Transverse colon (tissue), 4 donors: ENCODE measurements at places on chromosomes 2 and 18. TPM values are rescaled to one million over a fixed set of nuclear protein-coding genes. Genes with fewer than 3 reads are reported as not detected.

Gene KCNIP3
- total RNA-seq: 2.2 TPM

Gene UGT1A10
- 54.9 TPM for total RNA-seq

DNA sequence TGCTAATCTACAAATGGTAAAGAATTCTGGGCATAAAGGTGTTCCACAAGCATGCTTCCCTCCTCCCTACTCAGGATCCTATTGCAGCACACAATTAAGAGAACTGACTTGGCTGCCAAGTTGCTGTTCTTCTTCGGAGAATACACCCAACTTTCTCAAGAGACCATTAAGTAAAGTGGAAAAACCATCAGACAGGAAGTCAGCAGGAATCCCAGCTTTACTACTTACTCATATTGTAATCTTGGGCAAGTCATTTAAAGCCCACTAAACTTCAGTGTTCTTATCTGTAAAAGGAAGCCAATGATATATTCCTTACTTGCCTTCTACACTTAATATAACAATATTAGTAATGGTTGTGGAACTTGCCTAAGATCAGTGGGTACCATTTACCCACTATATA is 37.8 kb downstream of the PSTPIP2 start:
- no peak overlapping the region for H3K4me3 ChIP-seq
- no peaks in the 10 kb centered on the region for H3K27me3 ChIP-seq
- no peak for DNase-seq
- no peak overlapping the region for H3K27ac ChIP-seq
- no peaks in the 10 kb centered on the region for H3K4me1 ChIP-seq
- no peaks in the 10 kb centered on the region for H3K36me3 ChIP-seq

DNA sequence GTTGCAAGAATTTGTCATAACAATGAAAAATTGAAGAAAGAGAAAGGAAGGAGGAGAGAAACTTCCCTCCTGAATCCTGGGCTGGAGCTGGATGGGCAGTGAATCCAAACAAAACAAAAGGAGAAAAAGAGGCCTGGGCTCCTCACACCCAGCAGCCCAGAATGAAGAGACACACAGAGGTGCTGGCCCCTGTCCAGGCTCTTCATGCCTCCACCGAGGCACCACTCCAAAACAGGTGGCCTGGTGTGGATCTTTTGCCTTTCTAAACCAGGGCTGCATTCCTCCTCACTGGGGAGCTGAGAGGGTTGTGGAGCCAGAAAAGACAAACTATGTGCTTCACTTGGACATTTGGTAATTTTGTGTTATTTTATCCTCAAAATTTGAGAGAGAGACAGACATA is 76.0 kb downstream of the FAM124B start:
- no peak for DNase-seq
- no peak overlapping the region for H3K4me3 ChIP-seq
- H3K27me3 ChIP-seq: no peaks in the 10 kb centered on the region
- no peak overlapping the region for H3K27ac ChIP-seq
- no peaks in the 10 kb centered on the region for H3K4me1 ChIP-seq
- H3K36me3 ChIP-seq: no peaks in the 10 kb centered on the region

DNA sequence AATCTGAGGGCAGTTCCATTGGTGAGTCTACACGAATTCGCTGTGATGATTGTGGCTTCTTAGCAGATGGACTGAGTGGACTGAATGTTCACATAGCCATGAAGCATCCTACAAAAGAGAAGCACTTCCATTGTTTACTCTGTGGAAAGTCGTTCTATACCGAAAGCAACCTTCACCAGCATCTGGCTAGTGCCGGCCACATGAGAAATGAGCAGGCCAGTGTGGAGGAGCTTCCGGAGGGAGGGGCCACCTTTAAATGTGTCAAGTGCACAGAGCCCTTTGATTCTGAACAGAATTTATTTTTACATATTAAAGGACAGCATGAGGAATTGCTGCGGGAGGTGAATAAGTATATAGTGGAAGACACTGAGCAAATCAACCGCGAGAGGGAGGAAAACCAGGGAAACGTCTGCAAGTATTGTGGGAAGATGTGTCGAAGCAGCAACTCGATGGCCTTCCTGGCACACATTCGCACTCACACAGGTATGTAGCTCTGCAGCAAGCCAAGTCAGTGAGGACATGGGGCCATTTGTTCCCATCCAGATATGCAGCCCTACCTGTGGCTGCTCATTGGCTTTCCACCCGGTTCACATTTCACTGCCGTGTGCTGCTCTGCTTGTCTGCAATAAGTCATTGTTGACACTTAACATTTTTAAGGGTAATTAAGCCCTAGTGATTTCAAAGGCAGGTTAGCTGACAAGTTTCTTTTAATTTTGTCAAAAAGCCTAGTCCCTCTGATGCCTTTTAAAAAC is 37.7 kb downstream of the ZNF407 start:
- H3K36me3 ChIP-seq: peaks cover 10% of the 10 kb centered on the region
- H3K27ac ChIP-seq: no peak overlapping the region
- no peak overlapping the region for H3K4me3 ChIP-seq
- H3K4me1 ChIP-seq: no peaks in the 10 kb centered on the region
- DNase-seq: no peak
- no peaks in the 10 kb centered on the region for H3K27me3 ChIP-seq

GRCh38 chr18:36396190-36396589 is 98.7 kb downstream of the FHOD3 start:
- no peaks in the 10 kb centered on the region for H3K27me3 ChIP-seq
- no peaks in the 10 kb centered on the region for H3K36me3 ChIP-seq
- DNase-seq: no peak
- H3K4me1 ChIP-seq: no peaks in the 10 kb centered on the region
- no peak overlapping the region for H3K4me3 ChIP-seq
- no peak overlapping the region for H3K27ac ChIP-seq

GRCh38 chr2:120670371-120670770 is 65.3 kb upstream of the GLI2 start:
- no peak overlapping the region for H3K27ac ChIP-seq
- no peak for DNase-seq
- H3K27me3 ChIP-seq: peaks cover 42% of the 10 kb centered on the region

Gene COL4A4
- total RNA-seq: 1.5 TPM

Gene CRYBA2
- total RNA-seq: not detected

GRCh38 chr2:85755122-85756027 is 1.6 kb downstream of the ATOH8 start:
- peaks cover 57% of the 10 kb centered on the region for H3K4me1 ChIP-seq
- H3K4me3 ChIP-seq: peak overlapping the region; percentile 62
- no peaks in the 10 kb centered on the region for H3K36me3 ChIP-seq

Gene LCT
- not detected for total RNA-seq

Gene CDK5R2
- total RNA-seq: not detected

- no peak for DNase-seq
- no peaks in the 10 kb centered on the region for H3K27me3 ChIP-seq
- H3K27ac ChIP-seq: no peak overlapping the region
- no peak overlapping the region for H3K4me3 ChIP-seq
- no peaks in the 10 kb centered on the region for H3K4me1 ChIP-seq
Measured at GRCh38 chr18:78688249-78688648, 291.4 kb upstream of the SALL3 start.

DNA sequence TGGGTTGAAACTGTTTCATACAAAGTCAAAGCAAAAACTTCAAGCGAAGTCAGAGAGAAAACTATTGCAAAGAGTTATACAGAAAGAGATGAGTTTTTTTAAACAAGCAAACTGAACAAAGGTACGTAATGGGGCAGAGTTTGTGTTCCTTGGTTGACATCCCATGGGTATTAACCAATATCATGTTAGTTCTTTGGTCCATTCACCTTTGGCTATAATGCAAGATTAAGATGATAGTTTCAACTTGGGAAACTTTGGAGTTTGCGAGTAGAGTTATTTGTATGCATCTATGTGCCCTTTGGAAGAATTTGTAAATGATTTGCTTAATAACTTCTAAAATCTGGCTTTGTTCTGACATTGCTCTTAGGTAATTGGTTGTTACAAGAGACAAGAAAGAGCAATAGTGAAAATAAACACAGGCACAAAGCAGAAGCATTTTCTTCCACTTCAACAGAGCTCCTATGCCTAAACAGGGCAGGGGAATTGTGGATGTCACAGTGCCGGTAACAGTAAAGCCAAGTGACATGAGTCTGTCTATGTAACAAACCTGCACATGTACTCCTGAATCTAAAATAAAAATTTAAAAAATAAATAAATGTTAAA is 936.1 kb downstream of the SUCLG1 start:
- H3K36me3 ChIP-seq: no peaks in the 10 kb centered on the region
- no peak for DNase-seq
- no peaks in the 10 kb centered on the region for H3K4me1 ChIP-seq
- no peak overlapping the region for H3K4me3 ChIP-seq

Gene RFX8
- total RNA-seq: not detected

DNA sequence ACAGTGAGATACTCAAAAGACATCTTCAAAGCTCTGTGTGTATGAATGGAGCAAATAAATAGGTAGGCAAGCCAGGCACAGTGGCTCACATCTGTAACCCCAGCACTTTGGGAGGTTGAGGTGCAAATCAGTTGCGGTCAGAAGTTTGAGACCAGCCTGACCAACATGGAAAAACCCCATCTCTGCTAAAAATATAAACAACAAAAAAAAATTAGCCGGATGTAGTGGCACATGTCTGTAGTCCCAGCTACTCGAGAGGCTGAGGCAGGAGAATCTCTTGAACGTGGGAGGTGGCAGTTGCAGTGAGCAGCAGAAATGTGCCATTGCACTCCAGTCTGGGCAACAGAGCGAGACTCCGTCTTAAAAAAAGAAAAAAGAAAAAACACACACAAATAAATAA is 945.1 kb upstream of the PIK3C3 start:
- H3K27me3 ChIP-seq: no peaks in the 10 kb centered on the region
- H3K4me1 ChIP-seq: no peaks in the 10 kb centered on the region
- no peak for DNase-seq

GRCh38 chr2:176118601-176119339 is 2.2 kb downstream of the HOXD10 start:
- H3K27me3 ChIP-seq: peaks cover 100% of the 10 kb centered on the region
- H3K4me3 ChIP-seq: peak overlapping the region; percentile 16
- peak; percentile 68 for DNase-seq
- no peaks in the 10 kb centered on the region for H3K4me1 ChIP-seq

GRCh38 chr2:23506531-23507266 is 121.7 kb downstream of the KLHL29 start:
- H3K4me3 ChIP-seq: no peak overlapping the region
- no peaks in the 10 kb centered on the region for H3K27me3 ChIP-seq
- H3K4me1 ChIP-seq: peaks cover 8% of the 10 kb centered on the region
- no peak overlapping the region for H3K27ac ChIP-seq
- no peaks in the 10 kb centered on the region for H3K36me3 ChIP-seq

DNA sequence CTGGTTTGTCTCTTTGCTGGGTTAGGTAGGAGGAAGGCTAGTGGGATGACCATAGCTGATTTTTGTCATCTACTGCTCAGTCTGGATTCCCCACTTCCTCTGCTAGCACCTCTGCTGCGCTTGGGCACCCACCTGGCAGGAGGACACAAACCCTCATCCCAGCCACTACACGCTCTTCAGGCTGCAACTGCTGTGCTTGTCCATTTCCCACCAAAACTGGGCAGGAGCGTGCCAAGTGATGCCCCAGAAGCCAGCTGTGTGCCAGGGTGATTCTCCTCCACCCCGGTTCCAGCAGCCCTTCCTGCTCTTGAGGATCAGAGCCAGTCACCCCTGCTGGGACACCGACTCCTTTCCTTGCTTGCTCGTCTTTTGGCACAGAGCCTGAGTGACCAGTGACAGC is 15.7 kb upstream of the PER2 start:
- H3K36me3 ChIP-seq: no peaks in the 10 kb centered on the region
- DNase-seq: no peak
- H3K27ac ChIP-seq: no peak overlapping the region

Gene GPBAR1
- 3.0 TPM for total RNA-seq

DNA sequence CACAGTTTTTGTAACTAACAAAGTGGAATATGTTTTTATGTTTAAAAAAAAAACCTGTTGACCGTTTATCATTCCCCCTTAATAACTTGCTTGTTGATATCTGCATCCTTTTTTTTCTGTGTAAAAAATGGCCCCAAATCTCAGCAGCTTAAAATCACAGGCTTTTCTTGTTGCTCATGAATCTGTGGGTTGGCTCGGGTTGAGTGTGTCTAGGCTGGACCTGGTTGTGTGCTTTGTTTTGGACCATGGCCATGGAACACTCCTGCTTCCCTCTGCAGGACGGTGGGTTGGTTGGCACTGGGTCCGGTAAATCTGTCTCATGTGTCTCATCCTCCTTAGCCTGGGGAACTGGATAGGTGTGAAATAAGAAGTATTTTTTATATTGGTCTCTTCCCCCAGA is 139.0 kb upstream of the LINC00305 start:
- no peaks in the 10 kb centered on the region for H3K36me3 ChIP-seq
- no peak for DNase-seq
- H3K4me3 ChIP-seq: no peak overlapping the region
- H3K4me1 ChIP-seq: no peaks in the 10 kb centered on the region

DNA sequence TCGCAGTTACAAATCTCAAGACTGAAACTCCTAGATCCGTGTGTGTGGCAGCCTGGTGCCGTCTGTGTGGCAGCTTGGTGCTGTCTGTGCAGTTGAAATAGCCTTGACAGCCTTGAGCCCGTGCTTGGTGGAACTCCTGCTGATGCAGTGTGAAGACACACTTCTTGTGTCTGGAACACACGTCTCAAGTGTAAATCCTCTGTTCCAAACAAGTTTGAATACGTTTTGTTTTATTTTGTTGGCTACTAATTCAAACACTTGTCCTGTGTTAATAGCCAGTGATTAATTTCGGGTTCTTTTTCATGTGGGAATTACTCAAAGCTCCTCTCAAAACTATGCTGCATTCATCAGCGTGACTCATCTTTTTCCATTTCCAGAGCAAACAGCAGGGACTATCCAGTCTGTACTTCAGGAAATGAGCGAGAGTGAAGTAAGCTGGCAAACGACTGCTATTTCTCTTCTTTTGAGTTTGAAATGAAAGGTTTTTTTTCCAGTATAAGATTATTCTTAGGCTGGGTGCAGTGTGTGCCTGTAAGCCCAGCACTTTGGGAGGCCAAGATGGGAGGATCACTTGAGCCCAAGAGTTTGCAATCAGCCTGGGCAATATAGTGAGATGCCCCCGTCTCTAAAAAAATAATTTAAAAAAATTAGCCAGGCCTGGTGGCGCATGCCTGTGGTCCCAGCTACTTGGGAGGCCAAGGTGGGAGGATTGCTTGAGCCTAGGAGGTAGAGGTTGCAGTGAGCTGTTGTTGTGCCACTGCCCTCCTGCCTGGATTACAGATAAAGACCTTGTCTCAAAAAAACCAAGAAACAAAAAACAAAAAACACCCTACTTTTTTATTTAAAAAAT is 152.9 kb downstream of the SPP2 start:
- H3K27me3 ChIP-seq: no peaks in the 10 kb centered on the region
- DNase-seq: no peak
- no peaks in the 10 kb centered on the region for H3K4me1 ChIP-seq
- H3K27ac ChIP-seq: peak overlapping the region; percentile 38

Gene PROKR1
- 0.16 TPM for total RNA-seq

GRCh38 chr18:68848242-68848641 is 50.4 kb downstream of the CCDC102B start:
- no peak overlapping the region for H3K27ac ChIP-seq
- H3K27me3 ChIP-seq: no peaks in the 10 kb centered on the region
- no peaks in the 10 kb centered on the region for H3K36me3 ChIP-seq
- H3K4me3 ChIP-seq: no peak overlapping the region

GRCh38 chr2:124318913-124319312 is 293.8 kb downstream of the CNTNAP5 start:
- no peaks in the 10 kb centered on the region for H3K36me3 ChIP-seq
- H3K4me1 ChIP-seq: peaks cover 4% of the 10 kb centered on the region
- no peak overlapping the region for H3K4me3 ChIP-seq
- no peak for DNase-seq
- H3K27me3 ChIP-seq: no peaks in the 10 kb centered on the region
